Suprapubic skin (tissue), 4 donors: ENCODE measurements at places on chromosomes 7 and 10. TPM values are rescaled to one million over a fixed set of nuclear protein-coding genes. Genes with fewer than 3 reads are reported as not detected.

GRCh38 chr7:47215049-47215448, 366.9 kb downstream of the TNS3 start:
- no peak for DNase-seq

AUTS2 gene
- total RNA-seq = 102 TPM

DNA sequence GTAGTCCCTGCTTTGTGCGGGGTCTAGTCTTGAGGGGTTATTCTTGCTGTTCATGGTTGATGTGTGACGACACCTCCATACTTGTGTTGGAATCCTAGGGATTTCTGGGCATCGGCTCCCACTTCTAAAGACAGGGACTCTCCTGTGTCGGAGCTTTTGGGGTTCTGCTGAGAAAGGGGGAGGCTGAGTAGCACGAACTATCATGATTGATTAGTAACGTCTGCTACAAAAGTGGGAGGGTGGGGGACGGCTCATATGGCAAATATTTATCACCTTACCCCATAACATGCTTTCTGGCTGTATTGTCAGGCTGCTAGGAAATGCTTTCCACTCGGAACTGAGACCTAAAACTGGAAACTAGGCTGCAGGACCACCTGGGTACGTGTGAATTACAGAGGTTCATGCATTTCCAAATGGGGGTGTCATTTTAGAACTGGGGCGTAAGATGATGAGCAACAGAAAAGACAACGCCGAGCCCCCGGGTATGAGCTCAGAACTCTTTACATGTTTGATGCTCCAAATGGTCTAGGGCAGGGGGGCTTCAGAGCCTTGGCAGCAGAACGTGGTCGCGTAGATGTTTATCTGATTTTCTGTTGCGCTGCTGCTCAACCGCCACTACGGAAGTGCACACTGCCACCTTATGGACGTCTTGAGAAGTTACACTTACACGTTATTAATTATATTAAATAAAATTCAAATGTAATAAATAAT, 15.1 kb upstream of the NME8 start:
- no peak for DNase-seq

- no peak for DNase-seq
These were observed 90.4 kb downstream of the MAD1L1 start for GRCh38 chr7:2142386-2142785.

NOBOX gene
- total RNA-seq = not detected

- no peak for DNase-seq
These were observed 19.7 kb downstream of the DNAJC12 start for GRCh38 chr10:67818323-67818722.

GRCh38 chr10:3108033-3108432, 40.7 kb downstream of the PFKP start:
- DNase-seq = no peak

DNA sequence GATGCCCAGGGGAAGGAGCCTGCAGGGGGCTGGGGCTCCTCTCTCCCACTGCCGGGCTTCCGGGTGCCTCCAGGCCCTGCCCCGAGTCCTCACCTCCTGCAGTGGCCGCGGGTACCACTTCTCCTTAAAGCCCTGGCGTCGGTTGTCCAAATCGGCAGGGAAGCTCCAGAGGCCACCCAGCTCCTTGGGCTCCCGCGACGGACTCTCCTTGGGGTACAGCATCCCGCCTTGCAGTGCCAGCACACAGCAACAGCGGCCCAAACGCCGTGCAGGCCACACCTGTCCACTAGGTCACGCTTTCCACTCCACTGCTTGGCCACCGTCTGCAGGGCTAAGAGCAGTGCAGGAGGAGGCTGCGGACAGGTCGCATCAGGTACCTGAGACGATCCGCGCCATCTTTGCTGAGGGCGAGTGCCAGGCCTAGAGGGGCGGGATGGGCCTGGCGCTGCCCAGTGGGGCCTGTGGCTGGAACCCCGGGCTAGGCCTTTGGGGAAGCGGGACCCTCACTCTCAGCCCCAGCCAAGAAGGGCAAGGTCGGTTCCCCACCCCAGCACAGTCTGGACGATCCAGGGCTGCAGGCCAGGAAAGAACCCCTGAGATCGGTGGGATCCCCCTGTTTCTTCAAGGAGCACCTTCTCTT, 47.7 kb upstream of the ZNF479 start:
- DNase-seq = no peak

ATOH7 gene
- not detected for total RNA-seq

DNA sequence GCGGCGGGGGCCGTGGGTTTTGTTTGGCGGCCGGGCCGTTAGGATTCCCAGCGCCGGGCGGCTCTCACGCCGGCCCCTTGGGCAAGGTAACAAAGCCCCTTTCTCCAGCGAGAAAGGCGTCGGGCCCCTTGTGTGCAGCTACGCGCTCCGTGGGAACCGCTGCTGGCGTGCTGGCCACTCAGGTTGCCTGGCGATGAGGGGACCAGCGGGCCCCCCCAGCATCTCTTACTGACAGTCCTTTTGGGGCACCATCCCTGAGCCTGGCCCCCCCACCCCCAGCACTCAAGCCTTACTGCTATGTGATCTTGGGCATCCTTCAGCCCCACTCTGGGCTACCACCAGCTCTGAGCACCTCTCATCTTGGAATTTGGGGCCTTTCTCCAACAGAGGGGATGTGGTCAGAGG, 1.8 kb downstream of the LFNG start:
- no peak for DNase-seq

GRCh38 chr10:25078658-25079431, 62.4 kb downstream of the THNSL1 start:
- no peak for DNase-seq

GRCh38 chr7:17996442-17997223, 31.0 kb downstream of the PRPS1L1 start:
- no peak for DNase-seq

- no peak for DNase-seq
These were observed 65.9 kb upstream of the LRRN3 start for GRCh38 chr7:111025006-111025405.

NPC1L1 gene
- not detected for total RNA-seq

DNA sequence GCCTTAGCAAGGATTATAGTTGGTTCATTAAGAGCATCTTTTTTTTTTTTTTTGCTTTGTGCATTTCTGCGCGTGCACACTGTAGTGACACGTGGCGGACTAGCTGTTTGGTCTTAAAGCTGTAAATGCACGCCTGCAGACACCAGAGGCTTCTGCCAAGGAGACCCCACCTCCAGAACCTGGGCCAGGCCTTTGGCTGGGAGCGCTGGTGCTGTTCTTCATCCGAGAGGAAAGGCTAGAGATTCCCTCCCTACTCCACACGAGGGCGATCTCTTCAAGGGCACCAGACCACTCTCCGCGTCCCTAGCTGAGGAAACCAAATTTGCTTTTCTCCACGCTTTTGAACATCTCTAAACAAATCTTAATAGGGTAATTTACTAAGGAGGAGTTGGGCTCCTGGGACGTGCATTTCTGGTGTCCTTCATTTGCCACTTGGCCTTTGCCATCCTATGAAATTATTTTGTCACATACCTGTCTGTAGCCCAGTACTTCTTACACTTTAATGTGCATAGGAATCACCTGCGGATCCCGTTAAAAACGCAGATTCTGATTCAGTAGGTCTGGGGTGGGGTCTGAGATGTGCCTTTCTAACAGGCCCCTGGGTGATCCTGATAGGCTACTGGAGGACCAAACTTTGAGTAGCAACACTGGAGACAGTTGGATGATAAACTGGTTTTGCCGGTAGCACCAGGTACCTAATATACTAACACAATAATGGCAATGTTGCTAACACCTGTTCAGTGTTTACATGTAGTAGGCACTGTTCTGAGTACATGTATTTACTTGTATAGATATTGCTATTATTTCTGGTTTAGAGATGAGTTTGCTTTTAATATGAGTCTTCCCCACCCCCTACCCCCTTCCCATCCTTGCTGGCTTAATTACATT, 1.3 kb upstream of the SLC26A5 start:
- no peak for DNase-seq

DNA sequence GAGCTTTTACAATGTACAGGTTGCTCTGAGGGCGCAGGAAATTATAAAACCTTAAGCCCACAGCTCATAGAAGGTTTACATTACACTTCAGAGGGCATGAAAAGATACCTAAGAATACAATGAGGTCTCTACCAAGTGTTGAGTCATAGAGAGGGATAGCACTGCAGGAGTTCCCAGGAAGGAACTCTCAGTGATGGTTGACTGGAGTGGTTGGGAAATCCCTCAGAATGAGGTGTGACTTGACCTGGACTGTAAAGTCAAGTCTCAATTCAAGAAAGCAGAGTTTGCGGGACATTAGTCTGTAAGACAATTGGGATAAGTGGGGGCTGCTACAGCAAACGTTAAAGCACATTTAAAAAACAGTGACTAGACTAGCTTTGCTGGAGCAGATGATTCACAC, 21.9 kb downstream of the TNKS2 start:
- DNase-seq = no peak

DNA sequence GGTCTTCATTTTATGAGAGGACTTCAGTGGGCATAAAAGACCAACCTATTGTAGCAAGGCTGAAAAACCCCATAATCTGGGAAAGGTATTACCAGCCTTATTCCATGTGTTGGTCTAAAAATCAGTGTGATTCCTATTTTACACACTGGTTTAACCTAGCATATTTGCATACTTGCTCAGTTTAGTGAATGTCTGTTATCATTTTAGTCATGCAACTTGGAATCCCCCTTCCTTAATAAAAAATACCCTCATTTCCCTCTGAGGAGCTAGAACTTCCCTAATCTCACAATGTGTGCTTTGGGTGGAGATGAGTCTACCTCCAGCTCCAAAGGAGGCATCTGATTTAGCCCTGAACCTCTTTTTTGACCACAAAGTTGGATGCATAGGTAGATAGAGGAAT, 312.8 kb upstream of the SORCS1 start:
- no peak for DNase-seq

NUTM2B gene
- not detected for total RNA-seq

GRCh38 chr7:136878878-136879277, 10.4 kb downstream of the CHRM2 start:
- DNase-seq = no peak

DNA sequence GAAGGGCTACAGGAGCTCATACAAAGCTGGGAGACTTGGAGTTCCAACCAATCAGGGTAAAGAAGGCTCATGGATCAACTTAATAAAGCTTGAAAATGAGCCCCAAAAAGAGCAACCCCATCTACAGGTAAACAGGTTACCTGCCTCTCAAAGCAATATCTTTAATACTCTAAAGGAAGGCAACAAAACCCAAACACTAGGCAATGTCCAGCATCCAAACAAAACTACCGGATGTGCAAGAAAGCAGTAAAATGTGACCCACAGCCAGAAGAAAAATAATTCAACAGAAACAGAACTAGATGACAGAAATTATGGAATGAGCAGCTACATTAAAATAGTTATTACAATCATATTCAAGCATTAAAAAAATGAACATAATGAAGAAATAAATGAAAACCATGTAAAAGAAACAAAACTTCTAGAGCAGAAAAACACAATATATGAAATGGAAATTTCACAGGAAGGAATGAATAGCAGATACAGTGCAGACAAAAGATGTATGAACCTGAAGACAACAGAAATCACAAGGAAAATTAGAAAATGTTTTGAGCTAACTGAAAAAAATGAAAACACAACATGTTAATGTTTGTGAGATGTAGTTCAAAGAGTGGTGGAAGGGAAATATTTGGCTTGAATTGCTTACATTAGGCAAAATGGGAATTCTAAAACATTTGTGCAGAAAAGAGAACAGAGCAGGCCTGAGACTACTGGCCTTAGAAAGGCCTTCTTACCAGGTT, 30.5 kb upstream of the ZMIZ1 start:
- DNase-seq = no peak

DNA sequence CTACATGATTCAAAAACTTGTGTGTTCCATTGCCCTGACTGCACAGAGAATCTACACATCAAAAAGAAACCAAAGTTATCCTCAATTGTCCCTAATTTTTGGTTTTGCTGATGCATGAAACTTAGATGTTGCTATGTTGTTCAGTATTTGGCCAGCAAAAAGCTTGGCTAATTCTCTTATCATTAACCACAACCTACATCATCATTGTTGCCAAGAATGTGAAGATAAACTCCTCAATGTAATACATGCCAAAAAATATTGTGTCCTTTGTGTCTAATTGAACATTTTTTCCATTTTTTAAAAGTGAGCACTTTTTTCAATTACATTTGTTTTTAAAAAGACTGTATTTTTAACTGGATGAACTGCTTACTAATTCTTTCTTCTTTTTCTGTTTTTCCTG, 268.0 kb upstream of the SEMA3D start:
- DNase-seq = no peak

TMUB1 gene
- total RNA-seq = 48.1 TPM

GRCh38 chr10:5343561-5343960, 21.2 kb upstream of the UCN3 start:
- no peak for DNase-seq

DNA sequence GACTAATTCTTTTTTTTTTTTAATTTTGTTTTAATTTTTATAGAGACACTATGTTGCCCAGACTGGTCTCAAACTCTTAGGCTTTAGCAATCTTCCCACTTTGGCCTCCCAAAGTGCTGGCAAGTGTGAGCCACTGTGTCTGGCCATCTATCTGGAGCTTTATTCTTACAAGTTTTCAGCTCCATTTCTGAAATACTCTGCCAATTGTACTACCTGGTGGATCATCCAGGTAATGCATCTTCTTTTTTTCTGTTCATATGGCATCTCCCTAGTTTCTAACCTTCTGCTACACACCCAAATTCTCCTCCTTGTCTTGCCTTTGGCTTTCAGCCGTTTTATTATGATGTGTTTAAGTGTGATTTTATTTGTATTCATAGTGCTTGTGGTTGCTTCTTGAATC, 40.2 kb downstream of the ZNF365 start:
- no peak for DNase-seq

- DNase-seq = no peak
These were observed 56.0 kb upstream of the CHST15 start for GRCh38 chr10:124149189-124150042.

CYP2E1 gene
- total RNA-seq = 4.5 TPM

SLC26A3 gene
- 1.5 TPM for total RNA-seq
